AG09309 (cell line): ENCODE measurements at places on chromosomes 3 and 15.

GRCh38 chr3:196620161-196620604, 19.3 kb upstream of the NRROS start:
- no peak for DNase-seq

DNA sequence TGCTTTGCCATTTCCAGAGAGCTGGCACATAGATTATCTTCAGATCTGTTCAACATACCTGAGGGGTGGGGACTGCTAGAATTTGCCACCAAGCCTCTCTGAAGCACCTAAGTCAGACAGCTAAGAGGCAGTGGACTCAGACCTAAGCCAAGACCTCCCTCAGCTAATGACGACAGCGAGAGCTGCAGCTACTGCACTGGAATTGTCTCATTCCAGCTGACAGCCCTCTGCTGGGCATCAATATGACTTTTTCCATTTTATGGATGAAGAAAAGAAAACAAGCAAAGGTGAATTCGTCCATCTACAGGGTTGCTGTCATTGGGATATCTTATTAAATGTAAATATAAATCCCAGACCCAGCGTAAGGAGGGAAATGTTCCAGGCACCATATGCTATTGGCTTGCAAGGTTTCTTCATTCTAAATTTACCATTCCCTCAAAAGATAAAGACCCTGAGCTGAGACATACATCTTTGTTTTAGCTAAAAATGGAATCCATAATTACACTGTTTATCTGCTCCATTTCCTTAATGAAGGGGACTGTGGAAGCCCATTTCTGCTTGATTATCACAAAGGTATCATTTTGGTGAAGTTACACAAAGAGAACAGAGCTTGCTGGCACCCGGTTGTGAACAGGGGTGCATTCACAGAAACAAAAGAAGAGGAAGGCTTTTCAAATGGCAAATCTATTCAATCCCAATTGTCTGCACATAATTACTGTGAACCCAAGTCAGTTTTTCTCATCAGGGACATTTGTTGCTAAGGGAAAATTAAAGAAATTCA, 85.5 kb upstream of the LRTM1 start:
- no peak for DNase-seq

DNA sequence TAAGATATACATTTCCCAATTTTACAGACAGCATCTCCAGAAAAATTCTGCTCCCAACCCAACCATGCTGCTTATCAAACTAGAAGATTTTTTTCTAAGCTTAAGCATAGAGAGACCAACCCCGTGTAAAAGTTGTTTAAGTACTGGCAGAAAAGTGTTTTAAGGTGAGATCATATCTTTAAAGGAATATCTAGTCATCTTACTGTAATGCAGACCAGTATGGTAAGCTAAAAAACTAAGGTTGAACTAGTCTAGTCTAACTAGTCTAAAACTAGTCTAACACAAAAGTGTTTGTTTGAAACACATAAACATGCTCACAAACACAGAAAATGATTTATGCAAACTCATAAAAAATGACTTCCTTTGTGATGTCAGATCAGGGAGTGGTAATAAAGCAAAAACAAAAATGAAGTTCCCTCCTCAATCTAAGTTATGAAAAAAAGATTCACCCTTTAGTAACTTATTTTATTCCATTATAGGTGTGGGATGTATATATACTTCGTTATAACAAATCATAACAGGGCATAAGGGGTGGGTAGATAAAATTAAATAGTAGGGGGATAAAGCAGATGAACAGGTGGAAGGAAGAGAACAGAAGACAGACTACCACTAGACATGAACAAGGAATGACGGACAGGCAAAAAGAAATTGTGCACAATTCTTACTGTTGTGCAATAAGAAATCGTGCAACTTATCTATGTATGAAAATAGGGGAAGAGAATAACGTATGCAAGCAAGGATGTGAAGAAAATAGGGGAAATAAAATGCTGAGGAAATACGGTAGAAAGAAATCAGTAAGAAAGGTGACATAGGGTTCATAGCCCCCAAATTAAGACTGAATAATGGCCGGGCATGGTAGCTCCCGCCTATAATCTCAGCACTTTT, 10.0 kb downstream of the MYO5A start:
- DNase-seq: no peak

- DNase-seq: no peak
Observed at GRCh38 chr15:72579814-72580213, 74.7 kb upstream of the GOLGA6B start.

DNA sequence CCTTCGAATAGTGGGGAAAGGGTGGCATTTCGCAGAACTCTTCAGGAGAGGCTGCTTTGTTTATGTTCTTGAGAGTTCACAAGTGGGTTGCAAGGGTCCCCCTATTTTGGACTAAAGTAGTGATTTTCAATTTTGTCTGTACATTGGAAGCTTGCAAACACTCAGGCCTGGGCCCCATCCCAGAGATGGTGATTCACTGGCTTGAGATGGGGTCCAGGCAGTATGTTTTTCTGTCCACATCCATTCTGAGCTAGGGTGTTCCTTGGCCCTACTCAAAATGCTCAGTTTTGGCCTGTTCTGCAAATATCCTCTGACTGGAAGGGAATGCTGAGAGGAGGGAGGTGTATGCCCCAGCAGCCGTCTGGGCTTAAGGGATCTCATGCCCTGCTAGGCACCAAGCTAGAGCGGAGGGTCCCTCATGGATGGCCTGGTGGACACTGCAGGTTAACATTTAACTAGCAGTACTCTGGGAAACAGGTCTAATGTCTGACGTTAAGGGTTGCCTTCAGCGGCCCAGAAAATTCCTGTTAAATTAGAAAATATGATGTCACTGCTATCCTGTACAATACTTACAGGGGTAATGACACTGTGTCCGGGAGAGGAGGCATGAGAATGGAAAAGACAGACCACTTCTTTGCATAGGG, 181.4 kb downstream of the OPA1 start:
- no peak for DNase-seq

GRCh38 chr3:43406643-43407023, 120.3 kb downstream of the SNRK start:
- DNase-seq: no peak

DNA sequence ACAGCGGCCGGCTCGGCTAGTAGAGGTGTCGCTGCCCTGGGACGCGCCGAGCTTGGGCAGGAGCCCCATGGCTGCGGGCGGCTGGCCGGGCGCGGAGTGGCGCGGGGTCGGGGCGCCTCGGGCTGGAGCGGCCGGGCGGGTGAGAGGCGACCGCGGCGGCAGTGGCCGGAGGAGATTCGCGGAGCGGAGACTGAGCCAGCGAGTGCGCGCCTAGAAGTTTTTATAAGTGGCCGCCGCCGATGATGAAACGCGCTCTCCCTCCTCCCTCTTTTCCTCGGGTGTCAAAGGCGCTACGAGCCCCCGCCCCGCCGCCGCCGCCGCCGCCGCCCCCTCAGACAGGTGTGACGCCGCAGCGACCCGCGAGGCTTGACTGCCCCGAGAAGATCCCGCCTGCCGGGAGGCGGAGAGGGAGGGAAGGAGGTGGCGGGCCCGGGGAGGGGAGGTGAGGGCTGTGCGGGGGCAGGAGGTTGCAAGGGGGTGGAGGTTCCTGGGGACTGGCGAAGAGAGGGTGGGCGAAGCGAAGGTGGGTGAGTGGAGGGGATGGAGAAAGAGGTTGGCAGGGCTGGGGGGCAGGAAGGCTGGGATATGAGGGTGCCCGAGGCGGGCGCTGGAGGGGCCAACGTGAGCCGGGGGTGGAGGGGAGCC, at the start of gene SLCO2A1:
TSS of gene SLCO2A1 (minus strand) at position 192 of the 645 bp plus-strand sequence. CDS start at position 69, 123 bp downstream.
- DNase-seq: no peak

- DNase-seq: no peak
Observed at GRCh38 chr3:52017586-52017985, 21.9 kb upstream of the RPL29 start.

- DNase-seq: no peak
Observed at GRCh38 chr15:52348056-52348745, 52.6 kb upstream of the MYO5C start.

DNA sequence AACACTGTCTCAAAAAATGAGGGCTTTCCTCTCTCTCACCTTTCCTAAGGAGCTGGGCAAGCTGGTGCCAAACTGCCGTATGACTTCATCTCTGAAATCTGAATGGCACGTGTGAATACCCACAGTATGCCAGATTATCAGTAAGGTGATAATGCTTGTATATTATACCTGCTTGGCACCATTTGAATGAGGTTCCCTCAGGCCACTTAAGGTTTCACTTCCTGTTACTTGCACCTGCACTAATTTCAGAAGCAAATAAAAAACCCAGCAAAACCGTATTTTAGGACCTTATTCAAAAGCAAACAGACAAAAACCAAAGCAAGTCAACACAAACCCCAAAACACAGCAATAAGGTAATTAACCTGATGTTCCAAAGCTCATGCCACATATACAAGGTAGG, 19.7 kb downstream of the FOXP1 start:
- no peak for DNase-seq

DNA sequence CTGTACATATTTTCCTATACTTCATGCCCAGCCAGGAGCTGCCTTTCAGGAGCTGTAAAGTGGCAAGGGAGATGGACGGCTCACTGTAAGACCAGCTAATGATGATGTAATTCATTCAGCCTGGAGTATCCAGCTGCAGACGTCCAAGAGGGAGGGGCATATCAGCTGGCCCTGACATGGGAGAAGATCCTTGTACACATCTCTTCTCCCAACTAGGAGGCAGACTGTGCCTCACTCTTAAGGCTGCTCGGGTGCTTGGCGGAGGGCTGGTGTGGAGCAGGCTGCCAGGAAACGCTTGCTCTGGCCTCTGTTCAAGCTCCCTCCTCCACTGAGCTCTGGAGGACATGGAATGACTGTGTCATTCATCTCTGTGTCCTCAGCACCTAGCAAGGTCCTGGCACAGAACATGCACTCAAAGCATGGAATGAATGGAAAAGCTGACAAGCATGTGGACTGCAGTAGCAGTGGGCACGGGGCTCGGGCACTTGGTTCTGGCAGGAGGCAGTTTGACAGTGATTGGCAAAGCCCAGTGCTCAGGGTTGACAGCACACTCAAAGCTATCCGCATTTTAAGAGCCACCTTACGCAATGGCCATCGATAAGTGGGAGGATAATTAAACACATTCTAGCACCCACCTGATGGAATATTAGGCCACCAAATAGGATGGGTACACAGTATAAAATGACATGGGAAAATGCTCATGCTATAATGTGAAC, 72.4 kb downstream of the TBC1D2B start:
- peak; percentile 68 for DNase-seq
